ENCODE measurements at places on chromosomes 1 and 21. TPM values are rescaled to one million over a fixed set of nuclear protein-coding genes. Genes with fewer than 3 reads are reported as not detected.
A peak's percentile ranks its signal among the peaks of the same experiment; 100 is the strongest.

DNA sequence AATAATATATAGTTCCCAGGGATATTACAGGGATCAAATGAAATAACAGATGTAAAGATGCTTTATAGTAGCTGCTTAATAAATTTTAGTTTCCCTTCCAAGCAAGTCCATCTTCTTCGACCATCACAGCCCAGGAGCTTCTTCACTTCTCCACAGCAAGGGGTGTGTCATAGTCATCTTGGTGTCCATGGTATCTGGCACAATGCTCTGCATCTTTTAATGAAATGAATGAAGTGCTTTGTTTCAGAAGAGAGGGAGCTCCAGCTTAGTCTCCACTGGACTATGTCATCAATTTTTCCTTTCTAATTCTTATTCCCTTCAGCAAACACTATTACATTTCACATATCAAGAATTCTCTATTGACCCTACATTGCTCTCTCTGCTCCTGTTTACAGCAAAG, 4.9 kb upstream of the MACF1 start:
- no peak for DNase-seq

- no peak for DNase-seq
Measured at GRCh38 chr1:54400329-54400728, 5.9 kb downstream of the SSBP3 start.

Gene ADCY10
- total RNA-seq = 0.07 TPM

Gene UBXN10
- not detected for total RNA-seq

Gene CD2
- not detected for total RNA-seq

DNA sequence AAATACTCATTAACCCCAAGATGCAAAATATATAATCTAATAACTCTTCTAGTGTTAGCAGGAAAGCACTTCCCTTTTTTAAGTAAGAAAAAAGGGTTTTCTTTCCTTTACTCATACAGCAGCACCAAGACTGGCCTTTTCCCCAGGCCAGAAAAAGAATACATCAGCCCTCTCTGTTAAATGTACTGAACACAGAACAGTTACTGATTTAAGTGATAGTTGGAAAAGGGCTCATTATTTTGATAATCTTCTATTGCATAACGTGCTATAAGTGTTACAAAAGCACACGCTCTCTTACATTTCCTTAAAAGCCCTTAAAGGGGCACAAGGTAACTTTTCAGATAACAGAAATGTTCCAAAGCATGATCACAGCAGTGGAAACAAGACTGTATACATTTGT, 142.9 kb downstream of the TIAM1 start:
- DNase-seq = no peak

- no peak for DNase-seq
Measured at GRCh38 chr1:33853431-33853830, 10.4 kb upstream of the HMGB4 start.

DNA sequence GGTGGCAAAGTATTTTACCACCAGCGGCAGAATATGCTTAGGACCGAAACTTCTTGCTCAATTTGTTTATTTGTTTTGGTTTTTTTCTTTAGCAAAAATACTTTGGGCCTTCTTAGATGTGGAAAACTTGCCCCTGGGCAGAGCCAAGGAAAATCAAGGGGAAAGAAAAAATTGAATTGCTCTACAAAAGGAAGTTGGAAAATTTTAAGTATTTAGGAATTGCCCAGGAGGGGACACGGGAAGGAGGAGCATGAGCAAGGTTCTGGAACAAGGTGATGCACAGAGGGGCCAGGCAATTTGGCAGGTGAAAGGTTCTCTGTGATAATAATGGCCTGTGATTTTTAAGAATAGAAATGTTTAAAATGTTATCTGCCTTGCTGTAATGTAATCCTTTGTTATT, 28.6 kb downstream of the SGIP1 start:
- no peak for DNase-seq

Gene NUAK2
- 1.7 TPM for total RNA-seq

DNA sequence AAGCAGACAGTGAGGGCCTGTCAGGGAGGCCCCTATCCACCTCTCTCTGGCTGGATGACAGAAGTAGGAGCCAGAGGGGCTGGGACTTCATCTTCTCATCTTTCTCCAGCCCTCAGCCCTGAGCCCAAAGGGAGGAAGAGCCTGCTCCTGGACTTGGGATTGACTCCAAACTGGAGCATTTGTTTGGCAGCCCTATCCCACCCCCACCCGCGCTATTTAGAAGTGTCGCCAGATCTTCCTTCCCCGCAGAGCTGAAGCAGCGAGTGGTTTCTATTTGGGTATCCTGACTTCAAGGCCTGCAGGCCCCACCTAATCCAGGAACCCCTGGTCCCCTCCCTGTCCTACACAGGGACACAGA, 9.6 kb downstream of the NES start:
- no peak for DNase-seq

DNA sequence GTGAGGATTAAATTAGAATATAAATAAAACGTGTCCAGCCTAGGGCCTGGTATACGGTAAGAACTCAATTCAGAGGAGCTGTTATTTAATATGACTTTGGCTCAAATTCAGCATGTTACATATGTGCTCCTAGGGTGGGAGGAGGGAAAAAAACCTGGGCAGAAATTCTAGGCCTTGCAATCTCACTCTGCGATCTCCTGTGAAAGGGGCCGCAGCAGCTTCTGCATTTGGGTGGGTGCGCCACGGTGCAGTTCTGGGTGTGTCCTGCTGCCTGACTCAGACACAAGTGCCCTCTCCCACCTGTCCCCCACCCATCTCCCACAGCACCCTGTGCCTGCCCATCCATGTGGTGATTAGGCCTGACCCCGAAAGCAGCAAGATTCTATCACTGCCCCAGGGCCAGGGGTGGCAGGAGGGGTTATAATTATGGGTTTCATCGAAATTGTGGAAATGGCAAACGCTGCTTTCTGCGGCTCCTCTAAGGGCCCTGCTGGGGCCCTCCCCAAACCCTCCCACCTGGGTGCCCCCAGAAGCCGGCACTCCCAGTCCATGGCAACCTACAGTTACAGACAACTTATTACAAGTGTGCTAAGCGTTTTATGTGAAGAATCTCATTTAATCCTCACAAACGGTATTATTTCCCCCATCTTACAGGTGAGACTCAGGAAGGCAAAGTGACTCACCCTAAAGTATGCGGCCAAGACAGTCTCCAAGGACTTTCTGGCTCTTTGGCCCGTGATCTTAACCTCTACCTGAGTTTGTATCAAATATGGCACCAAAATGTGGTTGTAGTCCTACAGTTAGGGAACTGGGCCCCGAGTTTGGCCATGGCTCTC, 25.5 kb upstream of the GRHL3 start:
- no peak for DNase-seq

DNA sequence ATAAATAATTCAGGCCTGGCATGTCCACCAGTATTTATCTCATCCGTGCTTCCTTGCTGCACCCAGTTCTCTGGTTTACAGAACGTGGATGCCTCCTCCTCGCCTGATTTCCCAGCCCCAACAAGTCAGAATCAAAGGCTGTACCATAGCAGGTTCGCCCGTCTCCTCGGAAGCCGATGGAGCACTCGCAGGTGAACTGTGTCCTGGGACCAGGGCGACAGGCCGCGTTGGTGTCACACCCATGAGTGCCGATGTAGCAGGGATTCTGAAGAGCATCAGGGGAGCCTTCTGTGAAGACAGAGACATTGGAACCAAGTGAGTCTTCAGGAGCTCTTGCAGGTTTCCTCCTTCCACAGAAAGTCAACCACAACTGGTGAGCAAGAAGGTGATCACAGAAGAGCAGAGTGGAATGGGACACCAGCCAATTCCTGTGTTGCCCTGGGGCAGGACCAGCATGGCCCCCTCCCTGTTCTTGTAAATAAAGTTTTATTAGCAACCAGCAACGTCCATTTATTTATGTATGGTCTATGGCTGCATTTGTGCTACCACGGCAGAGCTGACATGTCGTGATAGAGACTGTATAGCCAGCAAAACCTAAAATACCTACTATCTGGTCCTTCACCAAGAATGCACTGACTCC, 40.8 kb downstream of the NID1 start:
- no peak for DNase-seq

GRCh38 chr21:46553993-46554392, 50.9 kb downstream of the S100B start:
- no peak for DNase-seq

GRCh38 chr1:22416555-22417454, 34.8 kb upstream of the ZBTB40 start:
- DNase-seq = no peak

Gene ANXA9
- total RNA-seq = not detected

DNA sequence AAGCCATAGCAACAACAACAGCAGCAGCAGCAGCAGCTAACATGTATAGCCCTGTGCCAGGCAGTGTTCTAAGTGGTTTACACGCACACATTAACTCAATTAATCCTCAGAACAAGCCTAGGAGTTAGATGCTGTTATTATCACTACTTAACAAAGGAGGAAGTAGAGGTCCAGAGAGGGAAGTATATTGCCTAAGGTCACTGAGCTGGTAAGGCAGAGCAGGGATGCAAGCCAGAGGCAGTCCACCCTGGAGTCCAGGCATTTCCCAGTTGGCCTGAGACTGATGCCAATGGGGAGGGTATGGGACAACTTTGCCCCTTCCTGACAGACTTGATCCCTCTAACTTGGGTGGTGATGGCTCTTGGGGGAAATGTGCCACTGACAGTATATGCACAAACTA, 6.8 kb downstream of the CDC14A start:
- no peak for DNase-seq

Gene BGLAP
- not detected for total RNA-seq

GRCh38 chr1:212290608-212291007, 5.4 kb downstream of the PPP2R5A start:
- DNase-seq = no peak

Gene IL24
- not detected for total RNA-seq

Gene DENND2D
- total RNA-seq = not detected

GRCh38 chr1:245207801-245208200, 53.0 kb downstream of the KIF26B start:
- no peak for DNase-seq

DNA sequence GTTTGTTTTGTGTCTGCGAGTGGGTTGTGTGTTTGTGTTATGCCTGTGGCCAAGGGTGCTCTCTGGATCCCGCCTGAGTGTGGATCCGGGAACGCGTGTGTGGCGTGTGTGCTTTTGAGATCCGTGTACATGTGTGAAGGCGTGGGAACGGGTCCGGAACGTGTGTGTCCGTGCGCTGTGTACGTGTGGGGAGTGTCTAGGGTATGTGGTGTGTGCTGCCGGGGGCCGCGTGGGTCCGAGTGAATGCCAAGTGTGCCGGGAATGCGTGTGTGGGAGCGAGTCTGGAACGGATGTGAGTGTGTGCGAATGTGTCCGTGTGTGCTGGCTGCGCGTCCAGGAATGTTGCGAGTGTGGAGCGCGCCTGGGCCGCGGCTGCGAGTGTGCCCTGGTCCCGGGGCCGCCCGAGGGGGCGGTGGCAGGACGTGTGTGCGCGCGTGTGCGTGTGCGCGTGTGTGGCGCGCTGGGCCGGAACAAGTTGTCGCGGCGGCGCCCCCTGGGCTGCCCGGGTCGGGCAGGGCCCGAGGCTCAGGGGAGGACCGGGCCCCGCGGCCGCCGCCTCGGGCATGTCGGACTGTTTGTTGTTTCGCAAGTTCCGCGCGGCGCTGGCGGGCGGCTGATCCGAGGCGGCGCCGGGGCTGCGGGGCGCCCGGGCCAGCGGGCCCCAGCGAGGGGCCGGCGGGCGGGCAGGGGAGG, 953 bp downstream of the PTPRU start:
- peak; percentile 79 for DNase-seq

Gene VSIG8
- not detected for total RNA-seq

DNA sequence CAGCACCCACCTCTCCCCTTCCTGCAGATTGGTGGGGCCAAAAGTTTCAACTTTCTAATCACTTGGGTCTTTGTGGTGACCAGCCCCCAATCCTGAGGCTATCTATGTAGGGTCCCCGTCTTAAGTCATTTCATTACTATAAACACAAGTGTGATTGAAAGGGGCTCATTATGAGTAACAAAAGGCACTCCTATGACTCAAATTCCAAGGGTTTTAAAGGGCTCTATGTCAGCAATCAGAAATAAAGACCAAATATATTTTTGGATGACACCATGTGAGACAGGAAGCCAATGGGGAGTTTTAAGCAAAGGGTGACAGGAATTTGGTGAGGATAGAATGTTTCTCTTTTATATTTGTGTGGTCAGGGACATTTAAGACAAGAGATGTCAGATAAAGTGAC, 6.2 kb downstream of the ERO1B start:
- DNase-seq = no peak

Gene FMN2
- 3.5 TPM for total RNA-seq

DNA sequence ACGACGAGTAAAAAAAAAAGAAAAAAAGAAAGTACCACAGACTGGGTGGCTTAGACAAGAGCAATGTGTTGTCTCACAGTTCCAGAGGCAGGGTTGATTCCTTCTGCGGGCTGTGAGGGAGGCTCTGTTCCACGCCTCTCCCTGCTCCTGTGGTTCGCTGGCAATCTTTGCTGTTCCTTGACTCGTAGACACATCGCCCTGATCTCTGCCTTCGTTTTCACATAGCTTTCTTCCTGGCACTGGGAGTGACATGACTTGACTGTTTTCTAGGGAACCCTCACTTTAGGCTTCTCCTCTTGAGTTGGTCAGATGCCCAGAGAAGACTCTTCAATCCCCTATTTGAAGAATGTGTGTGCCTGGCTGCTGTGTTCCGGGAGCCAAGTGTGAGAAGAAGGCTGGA, 133.6 kb downstream of the TM2D1 start:
- no peak for DNase-seq

DNA sequence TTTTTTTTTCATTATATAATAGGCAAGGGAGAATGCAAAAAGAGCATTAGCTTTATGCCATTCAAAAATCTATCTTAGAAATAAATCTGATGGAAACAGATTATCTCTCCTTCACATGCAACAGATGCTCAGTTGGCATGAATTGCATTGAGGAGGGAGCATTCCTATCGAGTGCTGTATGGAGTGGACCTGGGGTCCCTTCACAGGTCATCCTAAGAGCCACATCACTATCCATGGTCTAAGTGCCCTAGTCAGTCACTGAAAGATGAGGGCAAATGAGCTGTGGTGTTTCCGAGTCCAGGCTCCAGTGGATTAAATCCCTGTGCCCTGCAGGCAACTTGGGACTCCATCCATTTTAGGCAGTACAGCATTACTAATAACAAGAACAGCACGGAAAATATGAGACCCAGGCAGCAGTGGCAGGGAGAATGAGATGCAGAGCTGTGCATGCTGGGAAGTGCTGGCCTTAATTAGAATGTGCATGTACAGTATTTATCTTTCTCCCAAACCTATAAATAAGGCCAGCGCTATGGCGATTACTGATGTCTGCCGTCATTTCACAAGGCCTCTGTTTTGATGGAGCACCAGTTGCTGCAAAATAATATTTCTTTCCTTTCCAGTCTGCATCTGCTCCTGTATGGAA, 512.3 kb upstream of the PLXNA2 start:
- DNase-seq = no peak

- DNase-seq = no peak
Measured at GRCh38 chr1:26768755-26769154, 19.0 kb upstream of the PIGV start.

DNA sequence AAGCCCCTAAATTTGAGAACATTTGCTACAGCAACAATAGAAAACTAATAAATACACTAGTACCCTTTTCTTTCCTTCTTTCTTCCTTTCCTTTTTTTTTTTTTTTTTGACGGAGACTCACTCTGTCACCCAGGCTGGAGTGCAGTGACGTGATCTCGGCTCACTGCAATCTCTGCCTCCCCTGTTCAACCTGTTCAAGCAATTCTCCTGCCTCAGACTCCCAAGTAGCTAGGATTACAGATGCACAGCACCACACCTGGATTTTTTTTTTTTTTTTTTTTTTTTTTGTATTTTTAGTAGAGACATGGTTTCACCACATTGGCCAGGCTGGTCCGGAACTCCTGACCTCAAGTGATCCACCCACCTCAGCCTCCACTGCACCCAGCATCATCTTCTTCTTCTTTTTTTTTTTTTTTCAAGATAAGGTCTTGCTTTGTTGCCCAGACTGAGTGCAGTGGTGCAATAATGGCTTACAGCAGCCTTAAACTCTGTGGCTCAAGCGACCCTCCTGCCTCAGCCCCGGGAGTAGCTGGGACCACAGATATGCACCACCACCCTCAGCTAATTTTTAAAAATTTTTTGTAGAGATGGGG, 19.6 kb upstream of the CBR3 start:
- no peak for DNase-seq
